SW 1271 (cell line): ENCODE measurements at places on chromosomes 6 and 20.
A peak's percentile ranks its signal among the peaks of the same experiment; 100 is the strongest.

GRCh38 chr6:164477101-164477500, 832.3 kb downstream of the C6orf118 start:
- no peak for DNase-seq

DNA sequence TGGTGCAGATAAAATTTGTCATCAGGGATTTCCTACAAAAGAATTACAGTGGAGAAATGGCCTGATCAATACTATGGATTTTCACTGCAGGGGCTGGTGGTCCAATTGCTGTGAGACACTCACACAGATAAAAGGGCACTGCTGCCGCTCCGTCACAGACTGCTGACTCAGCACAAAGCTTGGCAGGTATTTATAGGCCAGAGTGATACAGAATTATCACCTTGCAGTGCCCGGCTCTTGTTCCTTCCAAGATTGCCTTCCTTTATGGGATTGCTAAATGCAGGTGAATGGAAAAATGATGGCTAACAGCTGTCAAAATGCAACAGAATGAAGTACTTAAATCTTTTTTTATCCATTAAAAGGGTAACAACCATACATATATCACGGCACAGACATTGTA, 247.8 kb upstream of the ZFP64 start:
- DNase-seq, result no peak

GRCh38 chr6:158620963-158621693, 23.4 kb downstream of the DYNLT1 start:
- no peak for DNase-seq

DNA sequence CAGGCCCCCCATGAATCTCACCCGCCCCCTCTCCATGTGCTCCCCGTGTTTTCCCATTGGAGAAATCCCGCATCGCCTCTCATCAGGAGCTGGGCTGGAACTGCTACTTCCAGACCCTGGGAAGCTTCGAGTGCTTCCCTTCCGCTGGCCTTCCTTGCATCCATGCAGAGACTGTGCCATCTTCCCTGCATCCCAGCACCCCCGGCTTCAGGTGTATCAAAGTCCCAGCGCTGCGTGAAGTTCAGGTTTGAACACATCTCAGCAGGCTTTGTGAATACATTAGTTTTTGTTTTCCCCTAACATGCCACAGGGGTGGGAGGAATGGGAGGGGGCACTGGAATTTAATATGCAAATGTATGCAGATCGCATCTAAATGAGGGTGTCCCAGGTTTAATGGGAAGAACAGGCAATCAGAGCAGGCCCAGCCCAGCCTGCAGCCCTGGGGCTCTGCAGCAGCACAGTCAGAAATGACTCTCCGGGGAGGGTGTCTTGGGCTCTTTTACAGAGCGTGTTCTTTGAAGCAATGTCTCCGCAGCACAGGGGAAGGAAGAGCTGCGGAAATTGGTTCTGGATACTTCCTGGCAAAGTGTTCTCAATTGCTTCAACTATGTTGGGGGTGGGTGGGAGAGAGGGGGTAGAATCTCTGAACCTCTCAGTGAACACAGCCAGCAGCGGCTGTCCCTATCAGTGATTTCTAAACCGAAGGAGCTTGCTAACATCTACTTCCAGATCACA, 8.3 kb upstream of the MMP9 start:
- DNase-seq, result no peak

GRCh38 chr6:121479486-121480098, 44.1 kb downstream of the GJA1 start:
- no peak for DNase-seq

GRCh38 chr20:33835615-33836172, 24.5 kb downstream of the CHMP4B start:
- DNase-seq, result no peak

DNA sequence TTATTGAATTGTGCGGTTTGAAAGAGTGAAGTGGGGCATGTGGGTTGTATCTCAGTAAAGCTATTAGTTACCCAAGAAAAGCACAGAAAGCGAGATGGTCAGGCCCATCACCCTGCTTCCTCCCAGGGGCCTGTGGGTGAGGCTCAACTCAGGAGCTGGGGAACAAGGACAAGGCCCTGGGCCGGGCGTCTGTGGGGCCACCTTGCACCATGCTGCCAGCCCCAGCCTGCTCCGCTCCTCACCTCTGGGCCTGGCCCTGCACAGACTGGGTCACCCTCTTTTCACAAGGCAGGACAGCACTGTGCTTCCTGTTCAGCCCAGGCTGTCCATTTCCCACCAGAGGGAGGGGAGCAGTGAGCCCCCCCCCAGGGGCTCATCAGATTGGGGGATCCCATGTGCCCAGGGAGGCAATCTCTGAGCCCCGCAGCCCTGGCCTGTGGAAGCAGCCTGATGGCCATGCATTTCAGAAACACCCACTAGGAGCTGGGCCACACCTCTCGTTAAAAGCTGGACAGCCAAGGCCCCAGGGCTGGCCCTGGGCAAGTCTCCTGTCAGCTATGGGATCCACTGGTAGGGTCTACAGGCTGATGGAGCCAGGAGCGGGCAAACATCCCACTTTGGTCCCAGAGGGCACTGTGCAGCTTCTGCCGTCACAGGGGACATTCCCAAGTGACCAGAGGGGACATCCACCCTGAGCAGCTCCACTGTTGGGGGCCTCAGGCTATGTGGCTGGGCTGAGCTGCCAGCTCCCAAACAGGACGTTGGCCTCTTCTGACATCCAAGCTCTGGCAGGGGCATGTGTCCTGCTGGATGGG, 55.9 kb downstream of the YTHDF1 start:
- DNase-seq, result no peak

DNA sequence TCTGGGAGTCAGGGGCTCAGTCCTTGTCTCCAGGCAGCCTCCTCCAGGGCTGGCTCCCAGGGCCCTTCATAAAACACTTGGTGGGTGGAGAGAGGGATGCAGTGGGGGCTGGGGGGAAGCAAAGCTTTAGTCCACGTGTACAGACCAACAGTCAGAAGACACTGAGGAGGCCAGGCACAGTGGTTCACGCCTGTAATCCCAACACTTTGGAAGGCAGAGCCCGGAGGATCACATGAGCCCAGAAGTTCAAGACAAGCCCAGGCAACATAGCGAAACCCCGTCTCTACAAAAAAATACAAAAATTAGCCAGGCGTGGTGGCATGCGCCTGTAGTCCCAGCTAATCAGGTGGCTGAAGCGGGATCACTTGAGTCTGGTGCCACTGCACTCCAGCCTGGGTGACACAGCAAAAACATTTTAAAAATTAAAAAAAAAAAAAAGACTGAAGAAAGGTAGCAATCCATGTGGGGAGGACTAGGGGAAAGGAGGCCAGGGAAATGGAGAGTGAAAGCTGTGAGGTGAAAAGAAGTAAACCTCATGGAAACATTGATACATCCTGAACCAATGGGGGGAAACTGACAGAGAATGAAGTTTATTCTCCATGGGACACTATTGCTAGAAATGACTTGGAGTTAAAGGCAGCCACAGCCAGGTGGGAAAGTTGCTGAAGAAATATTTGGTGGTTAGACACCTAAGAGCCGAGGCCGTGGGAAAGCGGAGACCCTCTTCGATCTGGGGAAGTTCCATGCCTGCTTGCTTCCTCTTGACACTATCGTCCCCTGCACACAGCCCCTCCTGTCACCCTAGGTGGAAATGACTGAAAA, 35.4 kb downstream of the PIM1 start:
- DNase-seq, result no peak

GRCh38 chr20:20480689-20481088, 112.8 kb downstream of the INSM1 start:
- no peak for DNase-seq

- no peak for DNase-seq
These were observed 33.2 kb upstream of the VGLL2 start for GRCh38 chr6:117232196-117232595.

DNA sequence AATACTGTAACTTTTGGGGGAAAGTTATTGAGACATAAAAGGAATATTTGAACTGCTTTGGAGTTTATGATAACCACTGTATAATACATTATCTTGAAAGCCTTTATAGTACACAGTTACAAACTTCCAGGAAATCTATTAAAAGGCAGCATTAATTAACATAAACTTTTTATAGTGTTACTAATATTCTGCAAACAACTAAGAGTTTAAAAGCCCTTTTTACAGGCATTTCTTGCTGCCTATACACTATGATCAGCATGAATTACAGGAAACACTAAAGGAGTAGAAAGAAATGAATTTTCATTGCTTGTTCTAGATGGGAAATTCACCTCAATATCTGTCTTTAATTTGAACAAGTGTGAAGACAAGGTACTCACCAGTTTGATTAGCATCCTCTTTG, 252.3 kb upstream of the ZFP64 start:
- DNase-seq, result no peak

DNA sequence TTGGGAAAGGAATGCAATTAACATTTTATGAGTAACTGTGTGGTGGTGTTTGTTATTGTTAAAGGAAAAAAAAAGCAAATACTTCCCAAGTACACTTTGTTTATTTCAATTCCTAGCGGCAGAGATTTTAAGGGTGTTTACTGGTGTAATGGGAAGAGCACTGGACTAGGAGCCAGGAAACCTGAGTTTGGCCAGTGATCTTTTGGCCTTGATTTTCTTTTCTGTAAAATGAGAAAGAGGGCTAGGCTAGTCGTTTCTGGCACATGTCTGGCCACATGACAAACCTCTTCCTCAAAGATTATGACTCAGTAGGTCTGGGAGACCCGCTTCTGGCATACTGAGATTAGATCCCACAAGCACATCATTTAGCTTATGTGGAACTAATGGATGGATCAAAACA, 428.1 kb upstream of the NOX3 start:
- DNase-seq, result no peak

- DNase-seq, result no peak
These were observed 426.6 kb upstream of the PLCB4 start for GRCh38 chr20:8642247-8642646.

- DNase-seq, result peak; percentile 58
These were observed 9.0 kb downstream of the ADA start for GRCh38 chr20:44642203-44643153.

DNA sequence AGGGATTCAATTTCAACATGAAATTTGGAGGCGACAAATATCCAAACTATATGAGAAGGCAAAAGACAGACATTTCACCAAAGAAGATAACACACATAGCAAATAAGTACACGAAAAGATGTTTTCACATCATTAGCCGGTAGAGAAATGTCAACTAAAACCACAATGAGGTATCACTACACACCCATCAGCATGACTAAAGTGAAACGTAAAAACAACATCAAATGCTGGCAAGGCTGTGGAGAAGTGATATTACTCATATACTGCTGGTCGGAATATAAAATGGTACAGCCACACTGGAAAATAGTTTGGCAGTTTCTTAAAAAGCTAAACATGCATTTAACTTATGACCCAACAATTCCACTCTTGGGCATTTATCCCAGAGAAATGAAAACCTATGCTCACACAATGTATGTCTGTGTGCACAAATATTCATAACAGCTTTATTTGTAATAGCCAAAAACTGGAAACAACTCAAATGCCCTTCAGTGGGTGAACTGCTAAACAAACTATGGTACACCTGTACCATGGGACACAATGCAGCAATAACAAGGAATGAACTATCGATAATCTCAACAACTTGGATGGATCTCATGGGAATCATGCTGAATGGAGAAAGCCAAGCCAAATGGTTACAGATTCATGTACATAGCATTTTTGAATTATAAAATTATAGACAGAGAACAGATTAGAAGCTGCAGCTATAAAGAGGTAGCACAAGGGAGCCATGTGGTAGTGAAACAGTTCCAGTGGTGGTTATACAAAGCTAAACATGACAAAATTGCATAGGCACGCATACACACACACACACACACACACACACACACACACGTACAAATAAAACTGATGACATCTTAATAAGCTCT, 8.6 kb downstream of the ADAT2 start:
- no peak for DNase-seq

- no peak for DNase-seq
These were observed 42.0 kb downstream of the BCAS1 start for GRCh38 chr20:54028276-54029011.

DNA sequence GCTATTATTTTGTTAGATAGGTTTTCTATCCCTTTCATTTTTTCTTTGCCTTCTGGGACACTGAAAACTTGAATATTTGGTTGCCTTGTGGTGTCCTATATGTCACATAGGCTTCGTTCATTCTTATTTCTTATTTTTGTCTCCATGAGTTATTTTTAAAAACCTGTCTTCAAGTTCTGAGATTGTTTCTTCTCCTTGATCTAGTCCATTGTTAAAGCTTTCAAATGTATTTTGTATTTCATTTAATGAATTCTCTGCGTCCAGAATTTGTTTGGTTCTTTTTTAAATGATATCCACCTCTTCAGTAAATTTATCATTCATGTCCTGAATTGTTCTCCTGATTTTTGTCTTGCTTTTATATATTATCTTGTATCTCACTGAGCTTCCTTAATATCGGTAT, 243.2 kb upstream of the BMP2 start:
- DNase-seq, result no peak

DNA sequence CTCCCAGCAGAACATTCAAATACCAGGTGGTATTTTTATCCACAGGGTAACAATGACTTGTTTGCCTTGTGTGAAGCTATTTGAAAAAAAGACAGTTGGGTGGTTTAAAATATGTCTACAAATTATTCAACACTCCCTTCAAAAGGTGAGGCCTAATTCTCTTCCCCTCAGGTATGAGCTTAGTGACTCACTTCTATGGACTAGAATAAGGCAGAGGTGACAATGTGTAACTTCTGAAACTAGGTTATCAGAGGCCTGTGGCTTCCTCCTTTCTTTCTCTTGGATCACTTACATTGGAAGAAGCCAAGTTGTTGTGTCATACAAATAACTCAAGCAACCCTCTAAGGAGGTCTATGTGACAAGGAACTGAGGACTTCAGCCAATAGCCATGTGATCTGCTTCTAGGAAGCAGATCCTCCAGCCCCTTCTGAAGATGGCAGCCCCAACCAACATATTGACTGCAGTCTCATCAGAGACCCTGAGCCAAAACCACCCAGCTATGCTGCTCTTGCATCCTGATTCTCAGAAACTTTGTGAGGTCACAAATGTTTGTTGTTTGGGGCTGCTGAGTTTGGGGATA, 102.6 kb downstream of the SNAP25 start:
- no peak for DNase-seq

DNA sequence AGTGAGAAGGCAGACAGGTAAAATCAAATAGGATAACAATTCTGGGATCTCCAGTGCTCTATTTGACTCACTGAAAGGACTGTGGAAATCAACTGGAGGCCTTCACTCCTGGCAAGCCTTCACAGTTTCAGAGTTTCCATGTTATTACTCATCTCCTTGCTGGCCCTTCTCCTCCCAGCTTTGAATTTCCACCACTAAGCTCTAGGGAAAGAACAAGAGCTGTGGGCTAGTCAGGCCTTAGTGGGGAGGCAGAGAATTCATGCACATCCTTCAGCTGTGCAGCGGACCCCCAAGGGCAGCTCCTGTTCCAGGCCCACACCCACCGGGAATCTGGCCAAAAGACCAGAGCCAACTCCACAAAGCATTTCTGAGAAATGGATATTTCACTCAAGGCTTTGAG, 26.0 kb downstream of the MYLIP start:
- DNase-seq, result no peak
